GM13977 (cell line): ENCODE measurements at places on chromosomes 5 and 9.

DNA sequence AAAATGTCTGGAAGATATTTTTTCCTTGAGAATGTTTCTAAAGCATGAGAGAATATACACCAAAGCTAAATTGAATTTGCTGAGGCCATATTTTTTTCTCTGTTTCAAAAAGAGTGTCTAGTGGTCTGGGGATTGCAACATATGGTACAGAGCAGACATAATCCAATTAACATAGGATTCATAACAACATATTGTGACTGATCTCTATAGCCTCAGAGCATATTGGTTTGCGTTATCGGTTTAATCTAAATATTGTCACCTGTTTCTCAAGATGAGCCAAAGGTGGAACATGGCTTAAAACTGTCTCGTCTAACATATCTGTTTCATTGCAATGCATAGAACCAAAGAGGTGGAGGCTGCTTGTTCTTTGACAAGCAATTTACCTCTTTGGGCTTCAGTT is 3.9 kb downstream of the PPP3R2 start:
- DNase-seq, result no peak

GRCh38 chr5:90014420-90014819 is 395.1 kb downstream of the CETN3 start:
- peak; percentile 17 for DNase-seq

DNA sequence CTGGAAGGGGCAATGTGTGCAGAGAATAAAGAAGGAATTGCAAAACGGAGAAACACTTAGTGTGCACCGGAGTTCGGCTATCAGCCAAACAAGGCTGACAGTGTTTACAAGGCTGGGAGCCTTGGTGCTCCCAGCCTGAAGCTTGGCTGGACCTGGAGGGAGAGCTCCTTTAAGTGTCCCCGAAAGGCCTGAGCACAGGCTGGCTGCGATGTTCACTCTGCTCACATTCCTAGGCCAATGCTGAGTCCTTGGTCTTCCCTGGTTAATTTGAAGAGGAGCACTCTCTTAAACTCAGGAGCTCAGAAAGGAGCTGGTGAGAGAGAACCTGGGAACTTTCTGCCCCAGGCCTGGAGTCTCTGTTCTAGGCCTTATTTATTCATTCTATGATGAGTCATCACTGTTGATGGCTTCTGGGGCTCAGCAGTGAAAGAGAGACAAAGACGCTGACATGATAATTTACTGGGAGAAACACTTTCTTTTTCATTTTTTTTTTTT is 88.6 kb upstream of the MYO10 start:
- no peak for DNase-seq

DNA sequence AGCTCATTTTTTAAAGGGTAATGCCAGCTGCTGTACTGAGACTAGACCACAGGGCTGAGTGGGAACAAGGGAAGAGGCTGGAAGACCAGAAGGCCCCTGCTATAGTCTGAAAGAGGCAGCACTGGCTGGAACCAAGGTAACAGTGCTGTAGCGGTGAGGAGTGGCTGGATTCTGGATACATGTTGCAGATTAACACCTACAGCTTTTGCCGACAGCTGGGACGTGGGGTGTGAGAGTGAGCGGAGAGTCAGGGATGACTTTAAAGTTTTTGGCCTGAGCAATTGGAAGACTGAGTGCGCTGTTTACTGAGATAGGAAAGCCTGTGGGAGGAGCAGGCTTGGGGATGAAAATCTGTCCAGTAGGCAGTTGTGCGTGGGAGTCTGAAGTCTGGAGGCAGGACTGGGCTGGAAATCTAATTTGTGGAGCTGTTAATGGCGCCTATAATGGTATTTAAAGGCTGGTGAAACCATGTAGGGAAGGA is 26.5 kb downstream of the AQP7 start:
- DNase-seq, result no peak

- DNase-seq, result no peak
These were observed 107.6 kb downstream of the PLPP1 start for GRCh38 chr5:55427157-55427556.

DNA sequence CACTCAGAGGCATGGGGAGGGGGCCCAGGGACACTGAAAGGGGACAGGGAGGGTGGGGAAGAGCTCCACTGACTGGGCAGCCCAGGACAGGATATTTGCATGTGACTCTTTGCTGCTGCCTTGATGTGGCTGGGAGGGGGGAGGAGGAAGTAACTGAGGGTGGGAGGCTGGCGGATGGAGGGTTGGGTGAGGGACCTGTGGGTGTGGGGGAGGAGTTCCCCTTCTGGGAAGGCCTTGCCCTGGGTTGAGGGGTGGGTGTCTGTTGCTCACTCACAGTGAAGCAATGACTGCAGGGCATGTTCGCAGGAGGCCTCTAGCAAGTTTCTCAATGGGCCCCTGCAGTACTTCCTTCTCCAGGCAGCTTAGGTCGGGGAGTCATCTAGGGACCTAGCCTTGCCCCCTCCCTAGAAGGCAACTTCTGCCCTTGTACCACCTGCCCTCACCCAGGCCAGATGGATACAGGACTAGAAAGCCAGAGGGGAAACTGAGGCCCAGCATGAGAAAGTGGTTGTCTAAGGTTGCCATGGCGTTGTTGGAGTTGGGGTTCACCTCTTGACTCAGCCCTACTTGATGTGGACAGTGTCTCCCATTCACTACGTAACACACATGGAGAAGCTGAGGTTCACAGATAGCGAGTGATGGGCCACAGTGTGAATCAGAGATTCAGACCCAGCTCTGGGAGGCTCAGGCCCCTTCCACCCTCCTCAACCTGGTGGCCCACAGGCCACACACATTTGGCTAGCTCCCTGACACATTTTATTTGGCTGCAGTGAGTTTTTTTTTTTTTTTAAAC is 3.0 kb downstream of the GRK6 start:
- DNase-seq, result peak; percentile 83

DNA sequence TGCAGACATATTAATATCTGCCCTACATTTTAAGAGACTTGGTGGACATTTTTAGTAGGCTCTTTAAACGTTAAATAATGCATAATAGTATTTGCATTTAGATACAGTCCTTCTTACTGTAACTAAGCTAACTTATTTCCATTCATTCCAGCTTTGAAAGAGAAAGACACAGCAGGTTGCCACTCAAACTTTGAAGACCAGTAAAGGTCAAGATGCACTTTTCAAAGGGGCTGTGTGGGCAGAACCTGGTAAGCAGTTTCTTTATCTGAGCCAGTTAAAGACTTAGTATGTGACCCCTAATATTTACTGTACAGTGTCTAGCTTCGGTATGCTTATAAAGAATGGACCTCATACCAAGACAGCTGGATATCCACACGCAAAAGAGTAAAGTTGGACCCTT is 20.8 kb downstream of the PLGRKT start:
- no peak for DNase-seq

DNA sequence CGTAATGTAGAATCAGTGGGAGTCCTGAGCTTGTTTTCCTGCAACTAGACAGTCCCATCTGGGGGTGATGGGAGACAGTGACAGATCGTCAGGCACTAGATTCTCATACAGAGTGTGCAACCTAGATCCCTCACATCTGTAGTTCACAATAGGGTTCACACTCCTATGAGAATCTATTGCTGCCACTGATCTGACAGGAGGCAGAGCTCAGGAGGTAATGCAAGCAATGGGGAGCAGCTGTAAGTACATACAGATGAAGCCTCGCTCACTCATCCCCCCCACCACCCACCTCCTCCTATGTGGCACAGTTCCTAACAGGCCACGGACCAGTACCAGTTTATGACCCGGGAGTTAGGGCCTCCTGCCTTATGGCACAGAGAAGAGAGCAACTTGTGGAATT is 116.2 kb upstream of the PIK3R1 start:
- no peak for DNase-seq

- DNase-seq, result no peak
These were observed 87.8 kb downstream of the HAPLN1 start for GRCh38 chr5:83632874-83633273.

DNA sequence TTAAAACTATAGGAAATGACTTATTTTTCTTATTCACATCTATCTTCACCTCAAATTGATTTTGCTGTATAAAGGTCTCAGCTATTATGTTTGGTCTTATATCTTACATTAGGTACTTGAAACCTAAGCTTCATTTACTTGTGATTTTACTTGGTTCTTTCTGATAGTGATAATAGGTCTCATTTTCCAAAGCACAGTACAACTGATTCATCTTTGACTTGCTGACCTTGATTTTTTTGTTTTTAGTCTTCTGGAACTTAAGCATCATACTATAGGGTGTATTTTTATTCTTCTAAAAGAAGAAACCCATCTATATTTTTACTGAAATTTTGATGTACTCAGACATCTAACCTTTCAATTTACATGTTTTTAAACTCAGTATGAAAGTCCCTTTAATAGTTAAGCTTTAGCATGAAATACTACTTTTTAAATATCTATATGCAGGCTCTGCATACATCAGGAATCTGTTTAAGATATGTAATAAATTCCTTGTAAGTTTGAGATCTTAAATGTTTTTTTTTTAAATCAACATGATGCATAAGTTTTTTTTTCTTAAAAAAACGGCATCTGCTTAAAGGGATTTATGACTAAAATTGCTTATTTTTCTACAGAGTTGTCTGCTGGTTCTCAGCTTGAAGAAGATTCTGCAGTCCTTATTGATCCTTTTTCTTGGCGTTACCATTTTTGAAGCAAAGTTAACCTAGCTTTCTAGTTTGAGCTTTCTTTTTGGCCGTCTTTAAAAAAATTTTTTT is 13.3 kb downstream of the MATR3 start:
- DNase-seq, result no peak

DNA sequence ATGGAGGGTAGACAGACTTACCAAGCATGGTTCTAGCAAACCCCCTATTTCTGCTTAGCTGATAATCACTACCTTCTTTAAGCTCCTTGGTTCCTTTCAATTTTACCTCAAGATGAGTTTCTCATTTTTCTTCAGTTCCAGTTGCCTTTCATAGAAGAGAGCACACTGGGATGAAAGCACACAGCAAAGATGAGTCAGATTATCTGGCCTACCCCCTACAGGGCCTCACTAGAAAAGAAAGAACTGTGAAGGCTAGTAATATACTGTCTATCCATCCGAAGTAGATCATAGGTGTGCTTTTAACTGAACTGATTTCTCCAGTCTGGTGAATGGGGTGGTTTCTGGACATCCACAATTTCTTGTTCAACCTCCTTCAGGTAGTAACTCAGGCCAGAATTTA is 122.5 kb downstream of the TRPM3 start:
- DNase-seq, result no peak

DNA sequence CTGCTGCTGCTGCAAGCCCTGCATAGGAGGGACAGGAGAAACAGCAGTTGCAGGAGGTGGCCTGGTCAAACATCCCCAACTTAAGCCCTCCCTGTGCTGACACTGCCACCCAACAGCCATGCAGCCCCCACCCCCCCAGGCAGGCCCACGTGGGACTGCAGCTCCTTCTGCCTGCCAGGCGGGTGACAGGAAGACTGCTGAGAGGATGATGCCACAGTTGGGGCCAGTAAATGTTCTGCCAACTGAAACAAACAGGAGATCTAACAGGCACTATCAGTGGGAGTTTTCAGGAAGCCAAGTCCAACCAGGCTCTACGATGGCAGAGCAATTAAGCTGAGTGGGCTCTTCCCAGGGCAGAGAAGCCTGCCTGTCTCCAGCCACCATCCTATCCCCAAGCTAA is 31.1 kb downstream of the DIRAS2 start:
- no peak for DNase-seq

GRCh38 chr9:135073081-135073740 is 14.3 kb upstream of the OLFM1 start:
- no peak for DNase-seq

- peak; percentile 19 for DNase-seq
These were observed 26.9 kb upstream of the SYK start for GRCh38 chr9:90774682-90775081.

DNA sequence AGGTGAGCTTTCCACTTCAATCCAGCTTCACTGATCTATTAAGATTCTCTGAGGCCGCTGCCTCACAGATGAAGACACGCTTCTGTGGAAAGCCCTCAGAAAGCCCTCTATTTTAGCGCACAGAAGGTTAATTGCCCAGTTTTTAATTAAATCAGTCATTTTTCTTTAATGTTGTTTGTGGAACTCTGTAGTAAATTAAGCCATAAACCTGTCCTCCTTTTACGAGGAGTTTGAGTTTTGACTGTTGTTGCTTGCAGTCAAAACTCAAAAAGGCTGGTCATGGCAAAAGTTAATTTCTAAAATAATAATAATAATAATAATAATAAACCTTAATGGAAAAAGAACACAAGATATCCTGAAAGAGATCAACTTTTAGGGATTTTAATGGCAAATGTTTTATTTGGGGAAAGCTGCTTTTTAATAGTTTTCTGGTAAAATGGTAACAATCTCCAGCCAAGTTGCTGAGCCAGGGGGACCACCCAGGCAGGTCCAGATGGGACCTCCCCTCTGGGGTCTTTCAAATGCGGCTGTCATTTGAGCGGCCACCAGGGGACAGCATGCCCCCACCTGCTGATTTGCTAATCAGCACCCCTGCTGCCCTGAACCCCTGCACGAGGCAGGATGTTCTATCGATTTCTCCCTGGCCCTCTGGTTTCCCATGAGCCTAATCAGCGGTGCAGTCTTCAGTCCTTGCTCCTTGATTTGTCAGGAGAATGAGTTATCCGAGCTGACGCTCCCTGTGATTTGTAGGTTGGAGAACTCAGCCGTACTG is 247.2 kb downstream of the FSTL4 start:
- DNase-seq, result peak; percentile 20

- DNase-seq, result no peak
These were observed 65.7 kb downstream of the PCSK5 start for GRCh38 chr9:75956161-75956560.

DNA sequence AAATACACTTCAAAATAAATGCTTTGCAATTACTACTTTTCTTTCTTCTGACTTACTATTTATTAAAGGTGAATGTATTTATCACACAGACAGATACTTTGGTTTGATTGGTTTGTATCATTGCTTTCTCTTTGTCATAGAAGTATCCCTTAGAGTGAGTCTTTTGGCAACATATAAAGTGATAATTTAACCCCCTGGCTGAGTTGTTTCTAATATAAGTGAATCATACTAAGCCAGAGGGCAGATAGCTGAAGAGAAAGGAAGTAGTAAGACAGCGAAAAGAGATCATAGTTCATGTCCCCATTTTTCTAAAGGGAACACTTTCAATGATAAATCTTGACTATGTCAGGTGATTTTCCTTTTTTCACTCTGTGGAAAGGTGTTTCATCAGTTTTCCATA is 38.6 kb downstream of the CAMK4 start:
- no peak for DNase-seq
